ENCODE measurements at places on chromosomes 3 and 15.

DNA sequence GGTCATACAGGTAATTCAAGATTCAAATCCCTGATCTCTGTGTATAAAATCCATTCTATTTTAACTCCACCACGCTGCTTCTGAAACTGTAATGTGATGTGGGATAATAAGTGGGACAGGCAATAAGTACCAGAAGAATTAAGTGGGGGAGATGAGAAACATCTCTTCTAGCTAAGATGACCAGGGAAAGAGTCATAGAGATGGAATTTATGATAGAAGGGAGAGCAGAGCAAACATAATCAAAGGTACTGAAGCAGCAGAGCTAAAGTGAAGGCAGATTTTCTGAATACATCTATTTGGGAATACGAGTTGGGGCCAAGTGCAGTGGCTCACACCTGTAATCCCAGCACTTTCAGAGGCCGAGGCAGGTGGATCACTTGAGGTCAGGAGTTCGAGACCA, 4.9 kb downstream of the MRPL47 start:
- DNase-seq = no peak

DNA sequence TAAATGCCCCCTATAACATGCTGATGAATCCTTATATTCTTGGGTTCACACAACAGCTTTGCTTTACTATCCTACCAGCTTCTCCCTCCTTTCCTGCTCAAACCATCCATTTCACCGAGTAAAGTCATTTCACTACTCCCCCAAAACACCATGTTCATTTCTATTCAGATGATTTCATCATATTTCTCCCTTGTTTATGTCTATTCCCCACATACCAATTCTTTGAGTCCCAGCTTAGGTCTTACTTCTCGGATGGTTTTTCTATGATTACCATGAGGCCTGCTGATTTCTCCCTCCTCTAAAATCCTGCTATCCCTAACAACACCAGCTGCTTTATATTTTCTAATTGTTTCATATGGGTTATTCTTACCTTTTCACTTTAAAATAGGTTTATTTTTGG, 231.4 kb downstream of the TIGIT start:
- no peak for DNase-seq

DNA sequence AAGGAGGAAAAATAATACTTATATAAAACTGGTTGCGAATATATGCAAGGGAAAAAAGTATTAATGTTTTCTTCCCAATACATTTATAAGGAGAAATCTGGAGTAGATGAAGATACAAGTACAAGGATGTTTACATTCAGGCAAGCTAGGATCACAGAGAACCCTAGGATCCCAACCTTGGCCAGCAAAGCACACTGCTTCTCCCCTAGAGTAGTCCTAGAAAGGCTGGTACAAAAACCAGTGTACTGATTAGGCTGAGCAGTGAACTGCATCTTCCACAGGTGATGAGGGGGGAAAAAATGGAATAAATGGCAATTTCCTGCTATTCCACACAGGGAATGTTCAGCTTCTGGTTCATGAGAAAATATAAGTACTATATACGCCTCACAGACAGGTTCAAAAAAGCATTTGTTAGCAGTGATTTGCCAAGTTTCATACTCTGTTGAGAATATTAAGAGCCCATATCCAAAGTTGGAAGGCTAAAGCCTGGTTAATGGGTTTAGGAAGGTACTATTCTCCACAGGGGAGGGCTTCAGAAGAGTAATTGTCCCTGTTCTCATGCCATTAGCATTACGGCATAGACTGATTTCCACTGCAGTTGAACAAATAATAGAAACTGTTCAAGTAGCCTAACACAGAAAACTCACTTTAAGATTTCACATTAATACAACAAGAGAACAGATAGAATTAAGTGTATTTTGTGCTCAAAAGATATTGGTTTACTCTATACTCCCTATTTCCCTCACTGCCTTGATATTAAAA, 10.4 kb upstream of the NMB start:
- no peak for DNase-seq

DNA sequence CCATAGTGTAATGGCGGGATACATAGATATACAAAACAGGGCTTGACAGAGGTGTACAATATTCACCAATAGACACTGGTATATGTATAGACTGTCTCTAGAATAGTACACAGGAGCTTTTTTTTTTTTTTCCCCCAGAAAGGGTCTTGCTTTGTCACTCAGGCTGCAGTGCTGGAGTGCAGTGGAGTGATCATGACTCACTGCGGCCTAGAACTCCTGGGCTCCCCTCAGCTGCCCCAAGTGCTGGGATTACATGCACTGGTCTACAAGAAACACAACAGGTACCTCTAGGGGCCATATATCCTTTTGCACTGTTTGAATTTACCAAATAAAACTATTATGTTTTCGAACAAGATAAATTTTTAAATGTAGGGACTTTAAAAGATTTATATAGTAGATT, 12.3 kb downstream of the RHOA start:
- no peak for DNase-seq

GRCh38 chr3:7978087-7978422, 523.6 kb upstream of the LMCD1 start:
- DNase-seq = no peak

DNA sequence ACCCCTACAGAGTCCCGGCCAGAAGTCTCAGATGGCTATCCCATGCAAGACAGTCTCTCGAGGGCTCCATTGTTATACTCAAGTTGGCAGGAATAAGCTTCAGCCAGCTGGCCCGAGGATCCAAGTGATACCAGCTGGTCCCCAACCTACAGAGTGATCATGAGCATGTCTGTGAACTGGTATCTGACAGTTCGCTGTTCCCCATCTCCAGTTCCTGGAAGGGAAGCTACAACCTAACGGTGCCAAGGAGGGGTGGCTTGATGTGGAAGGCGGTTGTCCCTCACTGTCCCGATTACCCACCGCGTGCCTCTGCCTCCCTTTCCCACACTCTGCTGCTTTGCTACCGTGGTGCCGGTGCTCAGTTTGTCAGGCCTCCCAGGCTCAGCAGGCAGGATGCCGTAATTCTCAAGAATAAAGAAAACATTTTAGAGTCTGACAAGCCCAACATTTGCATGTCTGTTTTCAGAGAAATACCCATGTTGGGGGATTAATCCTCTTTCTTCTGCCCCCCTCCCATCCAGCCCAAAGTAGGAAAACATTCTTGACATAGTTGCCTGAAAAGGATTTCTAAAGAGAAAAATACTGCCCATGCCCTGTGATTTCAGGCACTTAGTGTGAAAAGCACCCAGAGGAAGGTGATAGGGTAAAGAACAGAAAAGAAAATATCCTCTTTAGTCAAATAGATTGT, 49.4 kb upstream of the HES1 start:
- no peak for DNase-seq

- no peak for DNase-seq
Measured at GRCh38 chr15:78206326-78207109, 27.8 kb downstream of the ACSBG1 start.

GRCh38 chr3:135012101-135012500, 217.0 kb downstream of the EPHB1 start:
- no peak for DNase-seq

GRCh38 chr3:88031642-88032077, 27.1 kb downstream of the CGGBP1 start:
- no peak for DNase-seq

- no peak for DNase-seq
Measured at GRCh38 chr15:27623560-27624305, 475.4 kb downstream of the OCA2 start.

DNA sequence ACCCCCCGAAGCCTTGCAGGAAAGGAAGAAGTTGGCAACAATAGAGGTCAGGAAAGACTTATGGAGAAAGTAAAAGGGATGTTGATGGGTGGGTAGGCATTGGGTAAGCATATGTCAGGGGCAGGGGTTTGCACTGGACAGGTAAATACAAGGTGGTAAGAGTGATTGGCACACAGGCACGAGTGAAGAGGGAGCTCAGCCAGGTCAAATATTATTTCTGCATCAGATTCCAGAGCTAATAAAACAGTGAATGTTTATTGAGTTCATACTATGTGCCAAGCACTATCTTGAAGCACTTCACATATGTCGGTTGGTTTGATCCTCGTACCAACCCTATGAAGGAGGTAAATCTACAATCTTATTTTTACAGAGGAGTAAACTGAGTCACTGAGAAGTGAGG, 6.6 kb downstream of the CLSTN2 start:
- DNase-seq = no peak

- DNase-seq = peak; percentile 28
Measured at GRCh38 chr3:126266291-126266840, 86.0 kb upstream of the ALDH1L1 start.

DNA sequence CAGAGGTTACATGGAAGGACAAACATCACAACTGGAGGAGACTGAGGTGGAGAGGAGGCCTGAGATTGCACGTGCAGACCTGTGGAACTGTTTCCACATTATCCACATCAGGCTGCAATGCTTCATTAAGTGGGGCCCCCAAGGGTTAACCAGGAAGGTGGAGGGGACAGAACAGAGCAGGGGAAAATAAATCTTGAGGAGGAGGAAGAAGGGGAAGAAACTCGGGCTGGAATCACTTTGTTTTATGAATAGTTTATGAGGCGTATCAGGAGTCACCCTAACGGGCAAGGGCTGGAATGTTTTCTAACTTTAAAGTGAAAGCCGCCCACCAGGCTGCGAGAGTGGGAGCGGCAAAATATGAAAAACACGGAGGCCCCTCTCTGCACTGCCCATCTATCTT, 154.9 kb downstream of the WNT5A start:
- peak; percentile 89 for DNase-seq

GRCh38 chr3:20141316-20141715, 44.7 kb downstream of the SGO1 start:
- no peak for DNase-seq

DNA sequence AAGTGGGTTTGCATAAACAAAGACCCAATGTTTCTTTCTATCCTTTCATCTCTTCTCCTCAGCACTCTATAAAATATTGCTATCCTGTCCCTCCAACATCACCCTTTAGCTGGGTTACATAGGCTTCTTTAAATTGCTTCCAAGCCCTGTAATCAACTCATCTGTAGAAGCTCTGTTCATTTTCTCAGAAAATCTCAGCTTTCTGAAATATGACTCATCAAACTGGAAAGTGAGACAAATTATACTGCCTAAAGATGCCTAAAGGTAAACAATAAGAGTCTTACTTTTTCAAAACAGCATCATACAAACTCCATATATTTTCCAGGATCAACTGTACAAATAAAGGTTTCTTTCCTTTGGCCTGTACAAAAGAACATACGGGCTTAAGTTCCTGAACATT, 33.8 kb downstream of the EFL1 start:
- DNase-seq = no peak

DNA sequence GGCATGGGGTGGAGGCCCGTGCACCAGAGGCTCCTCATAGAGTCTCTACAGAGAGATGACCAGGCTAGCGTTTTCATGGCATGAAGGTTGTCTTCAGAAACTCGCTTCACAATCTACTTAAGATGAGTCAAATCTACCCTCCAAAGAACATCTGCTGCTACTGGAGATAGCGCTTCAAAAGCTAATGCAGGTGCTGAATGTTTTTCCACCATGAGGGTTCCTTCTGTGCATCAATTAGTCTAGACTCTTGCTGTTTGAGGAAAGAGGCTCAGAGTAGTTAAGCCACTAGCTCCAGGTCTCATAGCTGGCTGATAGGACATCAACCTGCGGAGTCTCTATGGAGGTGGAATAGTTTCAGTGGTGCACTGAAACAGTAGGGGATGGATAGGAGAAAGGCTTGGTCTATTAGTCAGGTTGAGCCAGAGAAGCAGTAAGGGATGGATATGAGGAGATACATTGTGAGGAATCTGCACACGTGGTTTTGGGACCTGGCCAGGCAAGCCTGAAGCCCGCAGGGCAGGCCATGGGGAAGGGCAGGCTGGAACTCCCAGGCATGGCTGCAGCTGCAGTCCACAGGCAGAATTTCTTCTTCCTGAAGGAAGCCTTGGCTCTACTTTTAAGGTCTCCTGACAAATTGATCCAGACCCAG, 117.5 kb downstream of the APBA2 start:
- DNase-seq = no peak

DNA sequence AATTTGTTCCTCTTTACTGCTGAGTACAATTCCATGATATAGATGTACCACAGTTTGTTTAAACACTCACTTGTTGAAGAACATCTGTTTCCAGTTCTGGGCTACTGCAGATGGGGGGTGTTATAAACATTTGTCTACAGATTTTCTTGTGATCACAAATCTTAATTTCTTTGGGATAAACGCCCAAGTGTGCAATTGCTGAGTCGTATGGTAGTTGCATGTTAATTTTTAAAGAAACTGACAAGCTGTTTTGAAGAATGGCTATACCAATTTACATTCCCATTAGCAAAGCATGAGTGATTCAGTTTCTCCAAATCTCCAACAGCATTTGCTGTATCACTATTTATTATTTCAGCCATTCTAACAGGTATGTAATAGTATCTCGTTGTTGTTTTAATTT, 242.0 kb upstream of the MRPL3 start:
- DNase-seq = no peak
